ENCODE measurements at places on chromosomes 3 and 15.

DNA sequence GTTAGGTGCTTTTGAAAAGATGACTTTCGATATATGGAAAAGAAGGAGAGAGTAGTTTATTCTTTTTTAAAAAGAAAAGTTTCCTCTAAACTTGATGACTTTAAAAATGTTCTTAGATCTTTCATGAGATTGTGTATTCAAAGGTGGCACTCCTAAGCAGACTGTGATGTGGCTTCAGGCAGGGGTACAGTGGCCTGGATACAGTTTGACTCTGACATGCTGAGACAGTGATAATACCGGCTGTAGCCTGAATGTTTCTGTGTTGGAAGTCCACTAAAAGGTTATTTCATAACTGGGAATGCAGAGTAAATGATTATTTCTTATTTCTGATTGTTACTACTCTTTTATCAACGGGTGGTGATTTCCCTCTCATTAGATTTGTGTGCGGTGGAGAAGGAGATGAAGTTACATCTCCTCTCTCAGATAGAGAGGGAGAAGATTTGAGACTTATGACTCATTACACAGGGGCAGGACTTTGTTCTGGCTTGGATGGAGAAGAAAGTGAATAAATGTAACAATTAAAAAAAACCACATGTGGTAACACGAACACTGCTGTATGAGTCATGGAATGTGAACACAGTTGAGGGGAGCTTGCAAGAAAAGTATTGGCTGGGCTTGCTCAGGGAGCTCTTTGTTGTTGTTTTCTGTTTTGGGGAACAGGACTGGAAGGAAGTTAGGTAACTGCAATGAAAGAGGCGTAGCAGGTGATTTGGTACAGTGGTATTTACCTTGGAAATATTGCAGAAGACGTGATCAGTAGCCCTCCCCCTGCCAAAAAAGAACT lies 21.6 kb downstream of the SPTSSB start:
- DNase-seq, result no peak

DNA sequence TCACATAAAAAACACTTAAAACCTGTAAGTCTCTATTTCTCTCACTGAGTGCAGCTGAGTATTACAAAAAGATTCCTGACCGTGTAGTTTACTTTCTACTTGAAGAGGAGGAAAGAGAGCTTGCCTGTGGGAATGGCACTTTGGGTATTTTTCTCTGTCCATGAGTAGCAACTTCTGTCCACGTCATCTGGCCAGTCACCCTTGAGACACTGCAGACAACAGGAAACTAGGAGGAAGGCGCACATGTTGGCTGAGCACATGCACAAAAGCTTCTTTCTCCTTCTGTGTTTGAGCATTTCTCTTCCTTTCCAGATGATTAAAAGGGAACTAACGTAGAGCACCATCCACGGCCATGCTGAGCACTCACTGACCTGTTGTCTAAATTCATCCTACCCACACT lies 19.7 kb downstream of the STARD5 start:
- DNase-seq, result no peak

DNA sequence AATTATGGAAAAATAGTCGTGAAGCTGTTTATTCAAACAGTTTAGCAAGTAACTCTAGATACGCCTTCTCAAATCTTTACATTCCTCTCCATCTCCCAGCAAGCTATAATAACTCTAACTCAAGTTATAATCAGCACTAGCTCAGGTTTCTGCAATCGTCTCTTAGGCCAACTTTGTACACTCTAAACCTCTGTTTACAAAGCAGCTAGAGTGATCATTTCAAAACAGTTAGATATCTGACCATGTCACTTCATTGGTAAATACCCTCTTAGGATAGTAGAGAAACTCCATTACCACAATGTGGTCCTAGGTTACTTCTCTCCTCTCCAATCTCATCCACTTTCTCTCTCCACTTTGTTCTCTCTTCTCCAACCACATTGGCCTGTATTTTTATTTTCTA lies 31.2 kb downstream of the PLOD2 start:
- no peak for DNase-seq

GRCh38 chr15:81303244-81304225 lies 20.4 kb downstream of the STARD5 start:
- DNase-seq, result no peak

- DNase-seq, result no peak
Measured at GRCh38 chr15:85142312-85142711, 160.7 kb downstream of the PDE8A start.
